ENCODE measurements at places on chromosomes 2 and 18.

GRCh38 chr2:38744399-38744780 lies 6.8 kb downstream of the SRSF7 start:
- peak; percentile 51 for DNase-seq

GRCh38 chr18:9101730-9102507 lies 580 bp upstream of the NDUFV2 start:
- no peak for DNase-seq

DNA sequence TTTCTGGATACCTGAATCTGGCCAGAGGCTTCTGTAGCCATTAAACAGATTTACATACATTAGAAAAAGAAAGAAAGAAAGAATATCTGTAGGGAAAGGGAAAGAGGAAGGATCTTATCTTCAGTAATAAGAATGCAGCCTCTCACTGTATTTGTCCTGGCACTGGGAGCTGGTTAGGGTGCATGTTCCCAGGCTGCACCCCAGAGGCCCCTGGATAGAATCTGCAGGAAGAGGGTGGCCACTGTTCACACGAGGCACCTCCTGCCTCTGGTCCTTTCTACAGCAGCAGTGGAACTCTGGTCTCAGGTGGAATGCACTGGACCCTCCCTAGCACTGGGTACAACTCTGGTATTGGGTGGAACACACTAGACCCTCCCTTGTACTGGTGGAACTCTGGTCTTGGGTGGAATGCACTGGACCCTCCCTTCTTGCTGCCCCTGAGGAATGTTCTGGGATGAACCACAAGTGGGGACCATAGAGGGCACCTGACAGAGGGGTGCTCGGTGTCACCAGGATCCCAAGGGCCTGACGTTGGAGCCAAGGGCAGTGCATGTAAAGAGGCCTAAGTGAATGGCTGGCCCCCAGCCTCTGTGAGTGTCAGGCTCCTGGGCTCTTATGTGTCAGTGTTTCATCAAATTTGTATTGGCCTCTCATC lies 27.4 kb upstream of the PXDN start:
- DNase-seq: no peak

GRCh38 chr2:188395903-188396689 lies 104.4 kb downstream of the GULP1 start:
- no peak for DNase-seq

GRCh38 chr18:49910019-49910418 lies 96.7 kb upstream of the ACAA2 start:
- DNase-seq: no peak

DNA sequence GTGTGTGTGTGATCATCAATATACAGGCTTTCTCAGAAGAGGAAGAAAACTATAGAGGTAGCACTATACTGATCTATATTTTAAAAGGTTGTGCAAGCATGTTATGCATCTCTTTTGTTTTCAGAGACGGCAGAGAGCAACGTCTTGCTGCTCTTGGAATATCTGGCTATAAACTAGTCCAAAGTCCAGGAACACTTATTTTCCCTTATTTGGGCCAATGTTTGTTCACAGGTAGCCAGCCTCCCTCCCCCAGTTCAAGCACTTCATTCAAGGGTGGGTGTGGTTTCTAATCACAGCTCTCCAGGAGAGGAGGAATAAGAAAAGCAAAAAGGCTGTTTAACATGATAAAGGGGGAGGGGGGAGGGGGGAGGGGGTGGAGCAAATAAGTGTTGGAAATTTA lies 4.2 kb downstream of the FZD5 start:
- DNase-seq: no peak

DNA sequence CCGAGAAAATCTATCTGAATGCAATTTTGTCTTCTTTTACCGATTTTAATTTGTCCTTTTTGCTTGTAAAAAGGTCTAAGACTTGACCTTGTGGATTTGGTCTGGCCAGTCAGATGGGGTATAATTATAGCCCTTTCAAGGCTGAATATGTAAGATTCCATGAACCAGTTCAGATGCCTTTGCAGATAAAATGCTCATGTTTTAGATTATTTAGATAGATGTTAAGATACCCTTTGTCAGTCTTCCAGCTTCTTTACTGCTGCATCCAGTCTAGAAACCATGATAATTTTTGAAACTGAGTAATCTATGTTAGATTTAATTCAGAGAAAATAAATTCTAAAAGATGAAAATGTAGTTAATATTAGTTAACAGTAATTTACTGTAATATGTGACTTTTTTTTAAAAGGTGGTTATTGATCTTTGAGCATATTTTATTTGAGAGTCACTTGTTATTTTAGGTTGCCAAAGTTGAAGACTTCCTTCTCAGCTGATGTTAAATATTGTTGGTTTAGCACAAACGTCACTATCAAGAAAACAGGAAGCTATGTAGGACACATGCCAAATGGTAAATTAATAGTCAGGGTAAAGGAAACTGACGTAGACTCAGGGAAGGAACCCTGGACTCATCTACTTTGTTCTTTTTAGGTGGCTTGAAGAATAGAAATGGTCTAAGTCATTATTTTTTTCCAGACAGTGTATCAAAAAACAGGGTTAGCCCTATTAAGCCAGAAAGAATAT lies 29.8 kb downstream of the BABAM2 start:
- DNase-seq: no peak

- DNase-seq: no peak
These were observed 142.3 kb upstream of the NRP2 start for GRCh38 chr2:205540036-205540435.

GRCh38 chr2:163077241-163077640 lies 238.7 kb upstream of the KCNH7 start:
- DNase-seq: no peak

GRCh38 chr2:45883603-45884000 lies 232.1 kb downstream of the PRKCE start:
- peak; percentile 39 for DNase-seq

GRCh38 chr18:56861244-56861643 lies 210.1 kb downstream of the WDR7 start:
- DNase-seq: no peak

GRCh38 chr2:109067631-109068125 lies 61.3 kb upstream of the SH3RF3 start:
- DNase-seq: no peak

DNA sequence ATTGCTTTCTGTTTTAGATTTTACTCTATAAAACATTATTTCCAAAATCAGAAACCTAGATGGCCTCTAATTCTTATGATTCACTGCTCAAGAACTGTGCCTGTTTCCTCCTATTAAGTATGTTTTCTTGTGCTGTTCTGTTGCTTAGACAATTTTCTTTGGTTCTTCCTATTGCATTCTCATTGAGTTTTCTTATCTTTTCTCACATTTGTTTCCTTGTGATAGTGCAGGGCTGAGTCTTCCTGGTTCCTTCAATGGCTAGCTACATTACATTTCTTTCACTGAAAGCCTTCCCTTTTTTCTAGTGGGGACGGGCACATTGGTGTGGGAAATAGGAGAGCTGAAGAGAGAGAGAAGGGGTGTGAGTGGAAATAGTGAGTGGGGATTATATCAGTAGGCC lies 183.4 kb downstream of the CALCRL start:
- DNase-seq: no peak

- no peak for DNase-seq
These were observed 121.8 kb upstream of the CWC22 start for GRCh38 chr2:180128861-180129260.
